ENCODE measurements at places on chromosomes 4 and X. TPM values are rescaled to one million over a fixed set of nuclear protein-coding genes. Genes with fewer than 3 reads are reported as not detected.

GRCh38 chrX:100659431-100660137, 15.6 kb downstream of the SRPX2 start:
- no peak for DNase-seq

- DNase-seq, result peak; percentile 52
Observed at GRCh38 chr4:74056114-74056857, 17.8 kb upstream of the CXCL3 start.

GRCh38 chrX:46601283-46601682, 27.7 kb downstream of the CHST7 start:
- DNase-seq, result peak; percentile 69

GRCh38 chrX:140342410-140342809, 162.5 kb downstream of the SOX3 start:
- DNase-seq, result no peak

Gene UCP1
- not detected for polyA plus RNA-seq

Gene SPATA4
- 0.14 TPM for polyA plus RNA-seq
